ENCODE measurements at places on chromosomes 4 and X. TPM values are rescaled to one million over a fixed set of nuclear protein-coding genes. Genes with fewer than 3 reads are reported as not detected.

SPP1 gene
- 1.1 TPM for total RNA-seq

ALB gene
- total RNA-seq = not detected

COL25A1 gene
- 1.1 TPM for total RNA-seq

SLC9B2 gene
- 14.4 TPM for total RNA-seq

DNA sequence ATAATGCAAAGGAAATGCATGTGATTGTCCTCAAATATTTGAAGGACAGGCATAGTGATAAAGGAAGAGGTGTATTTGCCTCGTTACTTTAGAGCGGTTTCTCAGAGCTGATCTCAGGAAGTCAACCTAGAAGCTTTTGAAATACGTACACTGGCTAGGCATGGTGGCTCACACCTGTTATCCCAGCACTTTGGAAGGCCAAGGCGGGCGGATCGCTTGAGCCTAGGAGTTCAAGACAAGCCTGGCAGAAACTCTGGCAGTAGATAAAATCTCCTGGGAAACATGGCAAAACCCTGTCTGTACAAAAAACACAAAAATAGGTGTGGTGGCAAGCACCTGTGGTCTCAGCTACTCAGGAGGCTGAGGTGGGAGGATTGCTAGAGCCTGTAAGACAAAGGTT is 24.9 kb downstream of the SMARCAD1 start:
- DNase-seq = no peak

TEX13D gene
- total RNA-seq = not detected

TMEM35A gene
- 27.5 TPM for total RNA-seq

- DNase-seq = no peak
Observed at GRCh38 chrX:18368402-18368801, 13.9 kb upstream of the SCML2 start.

GRCh38 chr4:82553020-82553419 is 8.8 kb downstream of the TMEM150C start:
- DNase-seq = no peak

Measured in glutamatergic neuron (in vitro differentiated cells).